ENCODE measurements at places on chromosomes 12 and 14.

GRCh38 chr12:126772171-126772864 is 1494.7 kb upstream of the TMEM132C start:
- no peak for DNase-seq

DNA sequence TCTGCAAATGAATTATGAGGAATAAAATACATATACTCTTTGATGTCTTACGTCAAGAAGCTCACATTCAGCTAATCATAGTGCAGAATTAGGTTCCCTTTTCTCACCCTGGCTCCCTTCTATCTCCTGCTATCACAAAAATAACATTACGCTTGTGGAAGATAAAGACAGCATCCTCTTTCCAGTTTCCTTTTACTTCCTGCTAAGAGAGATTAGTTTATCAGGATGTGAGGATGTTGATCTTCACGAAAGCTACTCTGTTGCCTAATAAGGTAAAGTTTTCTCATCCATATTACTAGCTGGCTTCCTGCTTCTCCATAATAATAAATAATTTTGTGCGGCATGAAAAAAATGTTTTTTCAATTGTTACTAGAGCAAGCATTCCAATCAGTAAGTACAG is 217.7 kb upstream of the DCN start:
- no peak for DNase-seq

GRCh38 chr14:101215266-101215665 is 311.7 kb upstream of the RTL1 start:
- no peak for DNase-seq

DNA sequence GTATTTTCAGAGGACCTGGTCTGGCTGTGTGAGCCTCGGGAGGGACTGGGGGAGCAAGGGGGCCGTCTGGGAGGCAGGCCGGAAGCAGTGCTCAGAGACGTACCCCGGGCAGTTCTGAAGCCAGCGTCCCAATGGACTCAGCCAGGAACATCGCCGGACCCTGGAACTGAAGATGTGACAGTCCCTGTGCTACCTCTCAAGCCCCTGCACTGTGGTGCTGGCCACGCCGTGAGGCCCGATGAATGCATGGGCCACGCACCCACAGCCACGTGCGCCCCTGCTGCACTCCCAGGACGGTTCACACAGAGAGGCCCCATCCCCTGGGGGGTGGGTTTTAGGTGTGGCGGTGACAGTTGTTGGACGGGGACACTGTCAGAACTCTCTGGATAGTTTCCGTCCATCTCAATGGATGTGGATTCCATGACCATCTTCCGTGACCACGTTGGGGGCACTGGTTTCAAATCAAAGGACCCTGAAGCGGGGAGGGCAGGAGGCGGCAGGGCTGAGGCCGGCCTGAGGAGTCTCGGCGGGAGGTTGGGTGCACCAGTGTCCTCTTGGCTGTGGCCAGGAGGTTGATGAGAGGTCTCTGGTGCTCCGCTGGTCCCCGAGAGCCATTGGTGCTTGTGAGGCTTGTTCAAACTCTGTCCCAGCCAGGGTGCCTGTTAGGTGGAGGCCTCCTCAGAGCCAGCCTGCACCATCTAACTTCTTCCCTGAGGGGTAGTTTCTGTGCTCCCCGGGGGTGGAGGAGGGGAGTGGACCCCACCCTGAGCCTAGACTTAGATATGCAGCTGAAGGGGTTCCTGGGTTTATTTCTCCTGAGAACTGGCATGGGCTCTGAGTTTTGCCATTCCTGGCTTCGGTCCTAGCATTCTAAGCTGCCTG is 36.3 kb upstream of the TSPAN9 start:
- no peak for DNase-seq

GRCh38 chr14:37810094-37810801 is 214.8 kb downstream of the TTC6 start:
- no peak for DNase-seq

- DNase-seq: no peak
Observed at GRCh38 chr14:22554498-22555383, 34.3 kb downstream of the DAD1 start.
